ENCODE measurements at places on chromosomes 2 and 18.

DNA sequence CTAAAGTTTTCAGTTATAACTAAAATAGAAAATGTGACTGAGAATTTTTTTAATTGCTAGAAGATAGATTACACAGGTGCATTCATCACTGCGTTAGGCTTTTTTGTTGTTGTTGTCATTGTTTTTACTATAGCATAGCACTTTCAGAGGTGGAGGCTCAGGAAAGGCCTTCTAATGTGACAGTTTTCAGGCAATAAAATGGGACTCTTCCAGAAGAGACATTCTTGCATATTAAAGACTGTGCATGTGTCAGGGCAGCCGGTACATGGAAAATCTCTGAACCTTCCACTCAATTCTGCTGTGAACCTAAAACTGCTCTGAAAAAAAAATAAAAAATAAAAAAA is 175.2 kb downstream of the METTL4 start:
- DNase-seq: no peak

GRCh38 chr2:212777020-212777491 is 238.5 kb upstream of the ERBB4 start:
- no peak for DNase-seq

DNA sequence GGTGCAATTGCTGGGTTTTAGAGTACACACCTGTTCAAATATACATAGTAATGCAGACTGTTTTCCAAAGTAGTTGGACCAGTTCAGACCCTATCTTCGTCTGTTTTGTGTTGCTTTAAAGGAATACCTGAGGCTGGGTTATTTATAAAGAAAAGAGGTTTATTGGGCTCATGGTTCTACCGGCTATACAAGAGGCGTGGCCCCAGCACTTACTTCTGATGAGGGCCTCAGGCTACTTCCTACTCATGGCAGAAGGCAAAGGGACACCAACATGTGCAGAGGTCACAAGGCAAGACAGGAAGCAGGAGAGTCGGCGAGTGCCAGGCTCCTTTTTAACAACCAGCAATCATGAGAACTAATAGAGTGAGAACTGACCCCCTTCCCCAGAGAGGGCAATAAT is 21.9 kb upstream of the EMILIN2 start:
- DNase-seq: no peak

DNA sequence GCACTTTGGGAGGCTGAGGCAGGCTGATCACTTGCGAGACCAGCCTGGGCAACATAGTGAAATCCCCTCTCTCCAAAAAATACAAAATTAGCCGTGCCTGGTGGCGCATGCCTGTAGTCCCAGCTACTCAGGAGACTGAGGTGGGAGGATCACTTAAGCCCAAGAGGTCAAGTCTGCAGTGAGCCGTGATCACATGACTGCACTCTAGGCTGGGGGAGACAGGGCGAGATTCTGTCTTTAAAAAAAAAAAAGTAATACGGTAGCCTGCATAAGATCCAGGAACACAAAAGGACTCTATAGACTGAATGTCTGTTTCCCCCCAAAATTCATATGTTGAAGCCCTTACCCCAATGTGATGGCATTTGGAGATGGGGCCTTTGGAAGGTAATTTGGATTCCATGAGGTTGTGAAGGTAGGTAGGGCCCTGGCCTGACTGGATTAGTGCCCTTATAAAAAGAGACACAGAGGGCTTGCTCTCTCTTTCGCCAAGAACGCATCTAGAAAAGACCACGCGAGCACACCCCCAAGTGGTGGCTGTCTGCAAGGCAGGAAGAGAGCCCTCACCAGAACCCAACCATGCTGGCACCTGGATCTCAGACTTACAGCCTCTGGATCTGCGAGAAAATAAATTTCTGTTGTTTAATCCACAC is 17.0 kb downstream of the MBOAT2 start:
- DNase-seq: no peak

DNA sequence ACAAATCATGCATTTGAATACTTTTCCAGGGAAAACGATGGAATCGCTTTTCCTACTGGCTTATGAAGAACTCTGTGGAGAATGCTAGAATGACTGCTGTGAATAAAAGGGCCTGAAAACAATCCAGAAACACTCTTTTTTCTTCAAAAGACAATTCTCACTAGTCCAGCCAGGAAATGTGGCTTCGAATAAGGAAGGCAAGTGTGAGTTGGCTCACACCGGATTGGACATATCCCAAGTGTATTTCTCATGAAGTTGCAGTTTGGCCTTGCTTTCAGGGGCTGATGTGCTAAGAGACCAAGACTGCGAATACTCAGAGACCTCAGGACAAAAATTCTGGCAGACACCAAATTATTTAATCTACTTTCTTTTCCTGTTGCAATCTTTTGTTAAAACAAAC is 54.1 kb downstream of the FIGN start:
- DNase-seq: no peak

DNA sequence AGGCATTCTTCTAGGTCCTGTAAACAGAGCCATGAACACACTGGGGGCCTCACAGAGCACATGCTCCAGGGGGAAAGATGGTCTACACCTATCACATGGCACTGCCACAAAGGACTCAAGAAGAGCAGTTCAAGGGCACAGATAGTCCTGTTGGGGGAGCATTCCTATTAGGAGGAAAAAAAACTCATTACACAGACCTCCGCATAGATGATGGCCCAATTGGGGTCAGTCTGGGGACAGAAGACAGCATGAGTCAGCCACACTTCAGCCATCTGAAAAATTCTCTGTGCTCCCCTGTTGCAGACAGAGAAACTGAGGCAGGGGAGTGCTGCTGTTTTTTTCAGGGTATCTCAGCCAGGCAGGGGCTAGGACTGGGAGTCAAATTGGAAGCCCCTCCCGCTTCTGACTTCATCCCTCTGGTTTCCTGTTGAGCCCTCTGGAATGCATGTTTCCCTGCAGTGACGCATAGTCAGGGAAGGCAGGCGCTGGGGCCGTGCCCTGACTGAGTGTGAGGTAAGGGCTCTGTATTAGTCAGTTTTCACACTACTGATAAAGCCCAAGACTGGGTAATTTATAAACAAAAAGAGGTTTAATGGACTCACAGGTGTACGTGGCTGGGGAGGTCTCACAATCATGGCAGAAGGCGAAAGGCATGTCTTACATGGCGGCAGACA is 67.9 kb downstream of the RHOB start:
- no peak for DNase-seq

- no peak for DNase-seq
These were observed 193.0 kb downstream of the TXNL1 start for GRCh38 chr18:56445422-56445821.

- no peak for DNase-seq
These were observed 79.8 kb upstream of the SPATS2L start for GRCh38 chr2:200226451-200227426.

DNA sequence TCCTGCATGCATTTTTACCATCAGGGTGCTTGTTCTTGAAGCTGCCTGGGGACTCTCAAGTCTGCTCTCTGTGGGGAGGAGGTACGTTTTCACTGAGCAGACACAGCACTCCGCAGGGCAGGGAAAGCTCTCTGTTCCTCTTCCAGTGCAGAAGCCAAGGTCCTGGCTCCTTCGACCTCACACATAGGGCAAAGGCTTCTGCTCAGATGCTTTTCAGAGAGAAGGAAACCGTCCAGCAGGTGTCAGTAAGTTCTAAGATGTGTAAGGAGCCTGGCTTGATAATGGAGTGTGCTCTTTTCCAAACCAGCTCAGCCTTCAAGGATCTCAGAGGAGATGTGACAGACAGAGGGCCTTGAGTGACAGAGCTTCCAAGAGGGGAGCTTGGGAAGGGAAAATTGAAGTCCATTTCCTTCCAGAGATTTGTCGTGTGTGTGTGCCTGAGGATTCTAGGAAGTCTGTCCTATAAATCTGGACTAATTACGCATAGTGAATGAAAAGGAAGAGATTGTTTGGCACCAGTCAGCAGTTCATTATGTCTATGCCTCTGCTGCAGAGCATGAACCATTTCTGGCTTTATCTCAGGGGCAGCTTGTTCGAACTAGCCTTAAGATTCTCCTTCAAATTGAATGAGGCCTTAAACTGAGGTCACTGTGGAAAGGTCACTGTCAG is 67.3 kb upstream of the UPP2 start:
- no peak for DNase-seq

DNA sequence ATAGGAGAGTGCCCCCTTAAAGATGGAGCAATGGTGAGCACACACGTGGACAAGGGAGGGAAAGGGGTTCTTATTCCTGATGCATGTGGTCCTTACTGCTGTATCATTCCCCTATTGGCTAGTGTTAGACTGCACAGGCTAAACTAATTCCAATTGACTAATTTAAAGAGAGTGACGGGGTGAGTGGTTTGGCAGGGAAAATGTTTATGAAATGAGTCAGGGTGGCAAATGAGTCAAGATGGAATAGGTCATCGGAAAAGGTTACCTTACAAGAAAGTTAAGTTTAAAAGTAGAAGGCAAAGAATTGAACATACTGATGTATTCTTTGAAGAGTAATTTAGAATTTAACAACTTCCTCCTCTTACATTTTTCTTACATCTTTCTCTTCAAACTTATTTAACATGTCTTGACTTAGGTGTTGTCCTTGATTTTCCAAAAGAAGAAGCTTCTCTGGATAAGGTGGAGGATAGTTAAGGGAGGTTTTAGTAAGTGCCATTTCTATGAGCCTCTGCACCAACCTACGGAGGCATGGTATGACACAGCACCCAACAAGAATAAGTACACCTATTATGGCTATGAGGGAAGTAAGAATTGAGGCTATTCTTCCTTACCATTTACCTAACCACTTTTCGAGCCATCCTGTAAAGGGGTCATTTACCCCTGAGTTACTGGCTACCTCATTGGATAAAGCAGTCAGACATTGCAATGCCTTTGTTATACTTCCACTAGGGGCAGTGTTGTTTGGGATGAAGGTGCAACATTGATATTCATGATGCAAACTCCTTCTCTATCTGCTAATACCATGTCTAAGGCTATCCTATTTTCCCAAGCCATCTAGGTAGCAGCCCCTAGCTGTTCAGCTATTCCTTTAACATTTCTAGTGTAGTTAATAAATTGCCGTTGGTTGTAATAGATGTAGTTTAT is 1345.8 kb upstream of the LRRTM1 start:
- no peak for DNase-seq

- DNase-seq: no peak
These were observed 263.8 kb downstream of the PHLPP1 start for GRCh38 chr18:62979176-62979575.

GRCh38 chr2:179692610-179693009 is 168.8 kb downstream of the ZNF385B start:
- no peak for DNase-seq

DNA sequence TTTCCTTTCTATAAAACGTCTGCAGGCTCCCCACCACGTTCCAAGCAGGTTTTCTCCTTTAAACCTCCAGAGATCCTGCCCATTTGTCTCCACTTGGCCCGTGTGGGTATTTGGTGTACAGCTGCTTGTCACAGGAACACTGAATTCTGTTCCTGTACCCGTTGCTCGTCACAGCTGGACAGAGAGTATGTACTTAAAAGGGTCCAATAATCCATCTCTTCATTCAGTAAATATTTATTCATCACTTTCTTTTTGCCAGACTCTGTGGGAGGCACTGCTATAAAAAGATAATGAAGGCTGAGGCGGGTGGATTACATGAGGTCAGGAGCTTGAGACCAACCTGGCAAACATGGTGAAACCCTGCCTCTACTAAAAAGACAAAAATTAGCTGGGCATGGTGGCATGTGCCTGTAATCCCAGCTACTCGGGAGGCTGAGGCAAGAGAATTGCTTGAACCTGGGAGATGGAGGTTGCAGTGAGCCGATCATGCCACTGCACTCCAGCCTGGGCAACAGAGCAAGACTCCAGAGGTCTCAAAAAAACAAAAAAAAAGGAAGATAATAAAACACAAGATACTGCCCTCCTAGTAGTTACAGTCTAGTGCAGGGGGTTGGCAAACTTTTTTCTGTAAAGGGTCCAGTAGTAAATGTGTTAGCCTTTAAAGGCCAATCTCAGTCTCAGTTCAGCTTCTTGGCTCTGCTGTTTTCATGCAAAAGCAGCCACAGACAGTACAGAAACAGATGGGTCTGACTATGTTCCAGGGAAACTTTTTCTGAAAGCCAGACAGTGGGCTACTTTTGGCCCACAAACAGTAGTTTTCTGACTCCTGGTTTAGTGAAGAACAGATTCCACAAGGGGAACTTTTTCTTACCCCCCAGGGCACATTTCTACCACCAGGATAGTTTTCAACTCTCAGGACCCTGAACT is 309.9 kb upstream of the RAB12 start:
- no peak for DNase-seq

- no peak for DNase-seq
These were observed 66.7 kb upstream of the DNAJC10 start for GRCh38 chr2:182649316-182649715.

DNA sequence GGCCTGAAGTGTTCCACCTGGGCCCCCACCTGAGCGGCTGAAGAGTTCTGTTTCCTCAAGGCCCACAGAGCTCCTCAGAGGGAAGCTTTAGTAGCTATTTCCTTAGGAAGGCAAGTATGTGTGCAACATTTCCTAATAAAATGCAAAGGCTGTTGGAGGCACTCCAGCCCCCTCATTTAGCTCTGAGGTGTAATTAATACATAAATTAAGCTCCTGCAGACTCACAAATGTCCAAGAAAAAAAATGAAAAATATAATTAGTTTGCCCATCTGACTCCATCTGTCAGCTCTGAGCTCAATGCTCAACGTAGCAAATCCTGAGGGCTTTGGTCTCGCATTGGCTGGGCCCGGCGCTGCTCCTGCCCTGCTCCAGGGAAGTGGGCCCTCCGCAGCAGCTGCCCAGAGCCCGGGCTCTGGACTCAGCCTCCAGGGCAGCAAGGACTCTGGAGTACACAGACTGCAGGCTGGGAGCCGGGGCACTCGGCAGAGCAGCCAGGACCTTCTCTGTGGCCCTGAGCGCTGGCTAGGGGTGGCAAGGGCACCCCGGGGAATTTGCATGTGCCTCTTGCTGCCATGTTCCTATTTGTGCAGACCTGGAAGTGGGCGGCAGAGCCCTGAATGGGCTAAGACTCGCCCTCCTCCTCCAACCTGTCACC is 23.4 kb upstream of the C1QL2 start:
- no peak for DNase-seq

- no peak for DNase-seq
These were observed 165.6 kb downstream of the MYO1B start for GRCh38 chr2:191410646-191411436.
